Activated CD4-positive, CD25-positive, alpha-beta regulatory T cell (primary cell): ENCODE measurements at places on chromosomes 2 and 18.

GRCh38 chr2:223865907-223866508 is 28.6 kb upstream of the AP1S3 start:
- DNase-seq = no peak

GRCh38 chr2:199928626-199929025 is 17.5 kb downstream of the C2orf69 start:
- no peak for DNase-seq

GRCh38 chr2:140286377-140286776 is 1506.2 kb upstream of the NXPH2 start:
- DNase-seq = no peak

- DNase-seq = no peak
Measured at GRCh38 chr2:36650031-36650829, 46.3 kb upstream of the VIT start.

DNA sequence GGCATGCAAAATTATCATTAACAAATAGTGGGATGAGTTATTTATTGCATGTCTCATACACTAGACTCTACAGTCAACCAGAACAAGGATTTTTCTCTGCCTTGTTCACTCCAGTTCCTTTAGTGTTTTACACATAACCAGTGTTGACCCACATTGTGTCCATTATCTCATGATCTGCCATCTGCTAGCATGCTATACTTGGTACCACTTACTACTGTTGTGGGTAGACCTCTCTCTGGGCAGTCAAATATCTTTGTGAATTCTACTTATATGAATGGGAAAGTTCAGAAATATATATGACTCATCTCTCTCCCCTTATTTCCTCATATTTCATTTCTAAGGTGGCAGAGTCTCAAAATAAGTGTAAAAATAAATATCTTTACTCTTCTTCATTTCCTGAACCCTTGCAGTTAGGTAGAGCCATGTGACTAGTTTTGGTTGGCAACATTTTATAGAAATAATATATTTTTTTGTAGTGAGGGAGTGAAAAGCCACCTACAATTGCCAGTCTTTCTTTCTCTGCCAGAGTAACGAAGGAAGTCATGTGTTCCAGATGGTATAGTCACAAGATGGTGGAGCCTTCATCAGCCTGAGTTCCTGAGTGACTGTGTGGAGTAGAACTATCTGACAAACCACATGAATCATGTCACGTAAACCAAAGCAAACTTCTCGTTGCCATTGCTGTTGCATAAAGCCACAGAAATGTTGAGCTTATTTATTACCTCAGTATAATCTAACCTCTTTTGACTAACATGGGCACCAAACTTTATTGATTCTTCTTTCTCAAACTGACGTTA is 704.0 kb downstream of the RNF144A start:
- no peak for DNase-seq

DNA sequence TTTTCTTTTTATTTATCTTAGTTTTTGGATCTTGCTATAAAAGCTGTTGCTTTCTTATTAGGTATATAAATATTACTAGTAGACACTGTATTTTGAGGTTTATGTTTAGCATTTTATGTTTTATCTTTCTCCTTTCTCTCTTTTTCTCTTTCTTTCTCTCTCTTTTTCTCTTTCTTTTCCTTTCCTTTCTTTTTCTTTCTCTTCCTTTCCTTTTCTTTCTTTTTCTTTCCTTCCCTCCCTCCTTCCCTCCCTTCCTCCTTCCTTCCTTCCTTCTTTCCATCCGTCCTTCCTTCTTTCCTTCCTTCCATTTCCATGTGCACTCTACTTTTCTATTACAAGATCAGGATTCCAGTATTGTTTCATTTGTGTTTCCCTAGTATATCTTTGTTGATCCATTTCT is 814.8 kb downstream of the KCNJ3 start:
- no peak for DNase-seq

- DNase-seq = no peak
Measured at GRCh38 chr2:11703700-11704099, 33.7 kb upstream of the NTSR2 start.

GRCh38 chr2:205407984-205408383 is 274.3 kb upstream of the NRP2 start:
- no peak for DNase-seq

DNA sequence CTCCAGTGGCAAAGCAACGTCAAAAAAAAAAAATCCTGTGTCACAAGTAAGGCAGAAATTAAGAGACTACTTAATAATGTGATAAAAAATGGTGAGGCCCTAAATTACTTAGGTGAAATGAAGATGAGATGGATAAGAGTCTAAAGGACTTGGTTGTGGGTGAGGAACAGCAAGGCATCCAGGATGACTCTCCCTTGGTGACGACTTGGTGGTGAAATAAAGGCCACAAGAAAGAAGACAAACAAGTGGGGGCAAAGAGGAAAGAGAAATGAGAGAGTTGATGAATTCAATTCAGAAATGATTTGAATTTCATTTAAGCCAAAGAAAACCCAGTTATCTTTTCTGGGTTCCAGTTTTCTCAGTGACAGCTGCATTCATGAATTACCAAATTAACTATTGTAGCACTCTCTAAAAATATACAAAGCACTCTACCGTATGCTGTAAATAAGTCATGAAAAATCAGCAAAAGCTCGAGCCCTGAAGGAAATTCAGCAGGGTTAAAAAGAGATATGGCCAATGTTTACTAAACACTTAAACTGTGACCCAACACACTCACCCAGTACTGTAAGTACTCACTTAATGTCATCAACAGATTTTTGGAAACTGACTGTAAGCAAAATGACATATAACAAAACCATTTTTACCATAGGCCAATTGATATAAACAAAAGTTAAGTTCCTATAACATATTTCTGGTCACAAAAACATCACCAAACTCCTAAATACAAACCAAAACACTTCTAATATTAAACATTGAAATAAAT is 1.4 kb downstream of the METTL8 start:
- DNase-seq = no peak

GRCh38 chr2:10790228-10790973 is 22.2 kb downstream of the PDIA6 start:
- DNase-seq = no peak

GRCh38 chr2:192030289-192030688 is 164.4 kb downstream of the TMEFF2 start:
- DNase-seq = no peak

DNA sequence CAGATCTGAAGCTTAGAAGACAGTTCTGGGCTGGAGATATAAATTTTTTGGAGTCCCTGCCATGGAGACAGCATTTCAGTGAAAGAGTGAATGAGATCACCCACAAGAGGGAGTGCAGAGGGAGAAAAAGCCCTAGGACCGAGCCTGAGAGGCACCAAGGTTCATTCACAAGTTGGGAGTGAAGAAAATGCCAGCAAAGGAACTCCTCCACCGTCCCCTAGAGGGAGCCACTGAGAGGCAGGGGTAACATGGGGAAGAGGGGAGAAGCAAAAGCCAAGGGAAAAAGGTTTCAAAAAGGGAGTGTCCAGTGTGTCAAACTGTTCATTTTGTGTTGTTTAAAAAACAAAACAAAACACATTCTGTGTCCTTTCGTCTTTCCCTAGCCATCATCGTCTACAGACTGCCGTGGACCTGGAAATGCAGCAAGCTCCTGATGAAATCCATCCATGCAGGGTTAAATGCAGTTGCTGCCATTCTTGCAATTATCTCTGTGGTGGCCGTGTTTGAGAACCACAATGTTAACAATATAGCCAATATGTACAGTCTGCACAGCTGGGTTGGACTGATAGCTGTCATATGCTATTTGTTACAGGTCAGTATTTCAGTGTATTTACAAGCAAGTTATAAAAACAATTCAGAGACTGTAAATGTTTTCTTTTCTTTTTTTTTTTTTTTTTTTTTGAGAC is 19.1 kb downstream of the CYBRD1 start:
- no peak for DNase-seq

DNA sequence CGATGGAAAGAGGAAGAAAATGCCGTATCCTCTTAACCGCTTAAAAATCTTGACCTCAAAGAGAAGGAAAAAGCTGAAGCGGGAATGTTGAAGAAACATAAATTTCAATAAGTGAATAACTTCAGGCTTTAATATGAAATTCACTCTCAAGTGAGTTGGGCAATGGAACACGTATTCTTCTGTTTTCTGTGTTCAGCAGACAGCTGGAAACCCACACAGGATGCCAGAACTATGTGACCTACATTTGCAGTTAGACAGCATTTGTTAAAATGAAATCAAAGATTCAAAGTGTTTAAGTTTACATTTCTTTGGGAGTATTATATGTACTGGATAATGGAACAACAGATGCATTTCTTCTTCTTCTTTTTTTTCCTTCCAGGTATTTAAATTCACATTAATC is 80.5 kb upstream of the SPATS2L start:
- no peak for DNase-seq

DNA sequence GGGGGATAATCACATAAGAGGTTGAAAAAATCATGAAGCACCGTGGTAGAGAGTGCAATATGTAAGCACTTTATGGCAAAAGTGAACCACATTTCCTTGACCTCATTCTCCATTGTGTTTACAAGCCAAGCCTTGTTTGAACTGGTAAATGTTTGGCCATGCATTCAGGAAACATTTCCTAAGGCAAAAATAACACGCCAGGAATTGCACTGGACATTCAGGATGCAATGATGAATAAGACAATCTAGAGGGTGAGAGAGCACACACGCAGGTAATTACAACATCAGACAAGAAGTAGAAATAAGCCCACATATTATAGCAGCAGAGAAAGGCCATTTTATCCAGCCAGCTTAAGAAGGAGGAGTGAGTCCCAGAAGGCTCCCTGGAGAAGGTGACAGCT is 218.0 kb upstream of the OSR1 start:
- no peak for DNase-seq

- no peak for DNase-seq
Measured at GRCh38 chr2:1591461-1591770, 152.9 kb downstream of the PXDN start.

DNA sequence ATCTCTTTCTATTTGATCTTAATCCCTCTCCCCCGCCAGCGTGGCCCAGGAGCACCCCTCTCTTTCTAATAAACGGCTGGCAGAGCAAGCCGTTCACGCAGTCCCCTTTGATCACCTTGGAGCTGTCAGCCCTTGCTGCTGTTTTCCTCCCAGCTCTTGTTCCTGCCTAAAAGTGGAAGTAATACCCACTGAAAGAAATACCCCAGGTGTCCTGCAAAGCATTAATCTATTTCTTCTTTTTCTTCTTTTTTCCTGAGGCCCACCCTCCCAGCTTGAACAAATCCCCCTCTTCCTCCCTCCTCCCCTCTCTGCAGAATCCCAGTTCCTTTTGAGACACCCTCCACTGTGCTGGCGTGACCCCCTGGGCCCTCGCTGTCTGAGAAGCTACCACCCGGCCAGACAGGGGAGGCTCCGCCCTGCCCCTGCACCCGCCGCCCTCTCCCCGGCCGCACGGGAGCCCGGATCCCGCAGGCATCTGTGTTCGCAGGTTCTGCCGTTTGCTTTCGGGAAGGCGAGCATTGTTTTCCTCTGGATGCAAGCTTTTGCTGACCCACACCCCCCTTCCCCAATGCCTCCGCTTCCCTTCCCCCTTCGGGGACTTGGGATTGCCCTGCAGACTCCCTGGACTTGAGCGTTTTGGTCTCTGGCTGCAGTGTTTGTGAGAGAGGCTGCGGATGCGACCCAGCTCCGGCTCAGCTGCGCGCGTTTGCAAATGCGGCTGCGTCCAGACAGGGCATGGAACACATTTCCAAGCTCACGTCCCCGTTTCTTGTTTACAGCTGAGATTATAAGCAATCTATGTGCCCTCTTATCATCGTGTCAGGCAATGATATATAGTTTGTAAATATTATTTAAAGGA is 631.5 kb downstream of the NYAP2 start:
- no peak for DNase-seq

- DNase-seq = no peak
Measured at GRCh38 chr2:20597860-20598183, 53.1 kb downstream of the HS1BP3 start.

DNA sequence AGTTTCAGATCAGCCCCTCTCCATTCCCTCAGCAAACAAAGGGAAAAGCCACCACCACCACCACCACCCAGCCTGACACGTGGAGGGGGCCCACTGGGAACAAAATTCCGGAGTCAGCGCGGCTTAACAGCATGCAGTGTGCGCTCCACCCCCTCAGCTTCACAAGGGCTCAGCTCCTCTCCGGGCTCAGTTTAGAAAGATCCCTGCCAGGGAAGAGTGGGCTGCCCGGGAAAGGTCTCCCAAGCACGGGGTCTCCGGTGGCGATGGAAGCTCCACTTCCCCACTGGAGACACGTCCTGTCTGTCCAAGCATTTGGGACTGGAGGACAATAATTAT is 55.7 kb downstream of the SNORC start:
- DNase-seq = no peak

DNA sequence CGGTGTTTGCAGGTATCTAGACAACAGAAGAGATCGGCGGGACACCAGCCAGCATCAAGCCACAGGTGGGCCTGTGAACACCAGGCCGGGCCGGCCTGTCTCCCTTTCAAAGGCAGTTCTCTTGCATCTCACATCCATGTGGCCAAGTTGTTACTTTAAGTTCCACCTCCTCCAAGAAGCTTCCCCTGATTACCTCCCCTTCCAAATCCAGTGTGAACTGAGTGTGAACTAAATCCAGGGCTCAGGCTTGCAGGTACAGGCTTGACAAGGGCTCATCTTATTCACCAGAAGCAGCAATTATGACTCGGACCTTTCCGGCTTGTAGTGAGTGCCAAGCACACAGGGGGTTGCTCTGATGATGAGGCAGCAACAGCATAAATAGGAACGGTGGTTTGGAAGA is 3.9 kb downstream of the CRACDL start:
- no peak for DNase-seq

DNA sequence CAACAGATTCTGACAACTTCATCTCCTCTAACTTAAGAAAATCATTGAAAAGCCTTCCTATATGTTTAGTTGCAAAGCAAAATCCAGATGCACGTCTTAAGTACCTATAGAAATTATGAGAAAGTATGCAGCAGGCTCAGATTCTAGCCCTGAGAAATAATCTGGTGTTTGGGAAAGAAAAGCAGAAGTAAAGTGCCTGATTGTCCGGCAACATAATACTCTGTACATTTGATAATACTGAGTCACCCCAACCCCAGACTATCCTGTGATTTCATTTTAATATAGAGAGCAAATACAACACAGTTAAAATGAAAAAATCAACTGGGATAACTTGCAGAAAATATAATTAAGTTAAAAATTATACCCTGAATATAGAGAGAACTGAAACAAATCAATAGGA is 13.5 kb downstream of the RFX8 start:
- no peak for DNase-seq

GRCh38 chr18:69985239-69985638 is 37.6 kb upstream of the CD226 start:
- DNase-seq = no peak

GRCh38 chr2:237026981-237027711 is 58.5 kb upstream of the COPS8 start:
- no peak for DNase-seq

GRCh38 chr2:216576616-216577015 is 56.6 kb upstream of the IGFBP2 start:
- no peak for DNase-seq

DNA sequence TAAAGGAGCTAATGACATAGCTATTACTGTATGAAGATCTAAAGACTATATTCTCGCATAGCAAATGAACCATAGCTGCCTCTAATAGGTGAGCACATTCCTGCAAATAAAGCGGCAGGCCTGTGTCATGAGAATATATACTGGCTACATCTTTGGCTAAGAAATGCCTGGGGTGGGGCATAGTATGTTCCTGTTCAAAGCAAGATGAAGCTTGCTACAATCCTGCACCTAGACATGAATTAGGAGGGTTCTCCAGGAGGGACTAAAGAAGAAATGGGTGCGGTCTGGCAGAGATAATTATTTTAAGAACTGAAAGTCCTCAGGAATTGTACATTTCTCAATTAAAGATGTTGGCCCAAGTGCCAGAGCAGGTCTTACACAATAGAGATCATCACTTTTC is 46.8 kb upstream of the PLA2R1 start:
- DNase-seq = no peak
